ENCODE measurements at places on chromosomes 5 and 9.

DNA sequence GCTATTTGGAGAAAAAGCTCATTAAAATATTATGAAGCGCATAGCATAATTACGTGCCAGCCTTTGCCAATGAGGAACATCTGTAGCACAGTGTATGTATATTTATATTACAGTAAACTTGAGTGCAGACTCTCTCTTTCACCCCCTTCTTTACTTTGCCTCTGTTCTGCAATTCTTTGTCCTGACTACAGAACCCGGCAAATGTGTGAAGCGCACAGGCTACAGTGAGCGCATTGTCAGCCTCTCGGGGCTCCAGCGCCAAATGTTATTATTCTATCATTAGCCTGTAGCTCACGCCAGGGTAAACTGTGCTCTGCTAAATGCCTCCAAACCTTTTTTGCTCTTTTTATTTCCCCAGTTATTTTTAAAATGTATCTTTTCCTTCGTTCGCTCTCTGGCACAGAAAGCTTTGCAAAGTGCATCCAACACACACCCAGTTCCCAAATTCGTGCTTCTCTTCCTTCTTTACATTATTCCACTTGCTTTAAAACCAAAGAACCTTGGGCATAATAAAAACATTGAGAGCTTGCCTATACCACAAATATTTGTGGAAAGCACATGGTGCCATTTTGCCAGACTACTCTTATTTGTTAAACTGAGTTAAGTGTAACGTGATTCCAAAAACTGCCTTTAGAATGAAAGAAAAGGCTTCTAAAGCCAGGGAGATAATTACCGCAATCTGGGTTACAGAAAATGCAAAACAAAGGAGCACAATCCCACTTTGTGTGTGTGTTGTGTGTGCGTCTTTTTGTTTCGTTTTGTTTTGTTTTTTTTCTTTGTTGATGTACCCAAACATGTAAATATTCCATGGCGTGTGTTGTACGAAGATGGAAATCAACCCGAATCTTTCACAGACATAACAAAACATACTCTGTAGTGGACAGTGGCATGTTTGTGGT lies 164.1 kb upstream of the MPDZ start:
- DNase-seq = no peak

GRCh38 chr5:107331882-107332281 lies 338.9 kb downstream of the EFNA5 start:
- DNase-seq = peak; percentile 25

DNA sequence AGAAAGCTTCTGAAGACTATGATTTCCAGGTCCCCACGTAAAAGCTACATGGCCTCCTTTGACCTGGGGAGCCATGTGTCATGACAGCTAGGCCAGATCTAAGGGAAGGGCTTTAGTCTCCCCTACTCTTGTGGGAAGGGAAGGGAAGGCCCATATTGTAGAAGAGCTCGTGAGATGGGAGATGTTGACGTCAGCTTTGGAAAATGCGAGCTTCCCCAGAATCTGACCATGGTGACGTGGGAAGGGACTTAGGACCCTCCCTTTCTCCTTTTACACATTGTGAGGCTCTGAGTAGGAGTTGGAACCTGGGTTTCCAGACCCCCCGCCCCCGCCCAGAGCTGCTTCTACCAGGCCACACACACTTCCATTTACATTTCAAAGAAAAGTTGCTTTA lies 165.5 kb downstream of the SYK start:
- DNase-seq = no peak

DNA sequence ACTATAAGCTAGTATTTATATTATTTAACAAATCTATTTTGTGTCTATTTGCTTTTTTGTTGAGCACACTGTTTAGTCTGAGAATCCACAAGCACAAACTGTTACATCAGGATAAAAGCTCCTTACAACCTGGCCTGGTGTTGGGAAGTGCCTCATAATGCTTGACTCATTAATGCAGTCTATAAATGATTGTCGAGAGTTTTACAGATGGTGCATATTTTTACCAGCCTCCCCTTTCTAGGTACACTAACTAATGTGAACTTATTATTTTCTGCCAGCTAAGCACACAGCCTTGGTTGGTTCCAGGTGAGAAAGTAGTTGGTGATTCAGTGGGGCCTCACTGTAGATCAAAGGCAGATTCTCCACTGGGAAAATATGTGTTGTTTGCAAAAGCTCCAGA lies 151.0 kb upstream of the ADAMTS16 start:
- DNase-seq = no peak

DNA sequence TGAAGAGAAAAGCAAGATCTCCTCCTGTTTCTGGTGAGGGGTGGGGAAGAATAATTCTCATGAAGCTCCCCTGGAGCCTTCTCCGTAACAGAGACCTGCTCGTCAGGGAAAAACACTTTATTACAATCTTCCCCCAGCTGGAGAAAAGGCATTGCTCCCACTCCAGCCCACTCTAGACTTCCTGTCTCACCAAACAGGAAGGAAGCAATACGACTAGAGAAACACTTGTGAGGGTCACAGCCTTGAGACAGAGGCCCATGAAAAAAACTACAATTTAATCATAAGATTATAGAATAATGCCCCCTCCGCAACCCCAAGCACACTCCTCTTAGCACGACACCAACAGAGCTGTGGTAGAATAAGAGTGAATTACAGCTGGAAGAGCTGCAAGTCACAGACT lies 197.2 kb upstream of the S1PR3 start:
- DNase-seq = no peak

DNA sequence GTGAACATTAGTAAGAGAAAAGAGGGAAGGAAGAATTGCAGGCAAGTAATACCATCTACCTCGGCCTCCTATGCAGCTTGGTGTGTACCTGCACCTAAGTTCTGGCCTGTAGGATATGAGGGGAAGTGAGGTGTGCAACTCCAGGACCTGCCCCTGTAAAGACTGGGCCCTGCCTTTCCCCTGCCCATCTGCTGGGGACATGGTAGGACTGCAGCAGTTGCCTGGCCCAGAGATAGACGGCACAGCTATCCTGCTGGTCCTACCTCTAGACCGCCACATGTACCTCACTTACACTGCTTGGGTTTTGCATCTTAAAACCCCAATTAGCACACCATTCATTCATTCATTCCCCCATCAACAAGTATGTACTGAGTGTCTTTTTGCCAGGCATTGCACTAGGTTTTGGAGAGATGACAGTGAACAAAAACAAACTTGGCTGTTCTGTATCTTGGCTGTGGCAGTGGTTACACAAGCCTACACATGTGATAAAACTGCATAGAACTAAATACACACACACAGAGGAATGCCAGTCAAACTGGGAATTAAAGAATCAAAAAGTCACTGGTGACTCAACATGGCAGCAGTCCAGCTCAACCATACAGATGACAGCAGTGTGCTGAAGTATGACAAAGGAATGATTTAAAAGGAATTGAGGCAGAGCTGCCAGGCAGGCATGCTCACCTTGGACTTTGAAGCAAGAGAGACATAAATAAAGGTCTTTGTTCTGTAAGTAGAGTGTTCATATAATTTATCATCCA lies 23.3 kb upstream of the MGAT1 start:
- DNase-seq = peak; percentile 99

- DNase-seq = peak; percentile 97
Measured at GRCh38 chr9:6566409-6567139, 79.0 kb downstream of the GLDC start.

GRCh38 chr5:10499776-10500175 lies 58.1 kb downstream of the ROPN1L start:
- no peak for DNase-seq

DNA sequence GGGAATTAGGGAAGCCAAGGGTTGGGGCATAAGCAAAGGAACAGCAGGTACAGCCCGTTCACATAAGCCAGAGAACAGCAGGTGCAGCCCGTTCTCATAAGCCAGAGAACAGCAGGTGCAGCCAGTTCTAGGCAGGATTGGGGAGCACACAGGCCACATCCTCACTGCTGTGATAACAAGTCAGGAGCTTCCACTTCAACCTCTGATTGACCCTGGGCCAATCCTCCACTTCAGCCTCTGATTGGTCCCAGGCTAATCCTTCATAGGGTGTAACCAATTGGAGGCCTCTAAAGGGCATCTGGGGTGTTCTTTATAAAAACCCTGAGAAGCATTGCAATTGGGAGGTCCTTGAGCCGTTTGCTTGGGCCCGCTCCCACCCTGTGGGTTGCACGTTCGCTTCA lies 27.5 kb downstream of the CEL start:
- DNase-seq = no peak

DNA sequence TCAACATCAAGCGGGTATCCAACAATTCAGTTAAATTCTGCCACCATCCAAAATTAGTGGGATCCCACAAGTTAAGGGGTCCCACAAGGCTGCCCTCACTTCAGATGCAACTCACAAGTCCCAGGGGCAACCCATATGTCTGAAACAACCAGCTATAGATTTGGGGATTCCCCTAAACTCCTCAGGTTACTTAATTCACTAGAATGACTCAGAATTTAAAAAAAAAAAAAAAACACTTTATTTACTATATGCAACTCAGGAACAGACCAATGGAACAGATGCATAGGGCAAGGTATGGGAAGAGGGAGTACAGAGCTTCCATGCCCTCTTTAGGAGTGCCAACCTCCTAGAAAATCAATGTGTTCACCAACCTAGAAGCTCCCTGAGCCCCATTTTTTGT lies 15.1 kb downstream of the AUH start:
- DNase-seq = peak; percentile 33

DNA sequence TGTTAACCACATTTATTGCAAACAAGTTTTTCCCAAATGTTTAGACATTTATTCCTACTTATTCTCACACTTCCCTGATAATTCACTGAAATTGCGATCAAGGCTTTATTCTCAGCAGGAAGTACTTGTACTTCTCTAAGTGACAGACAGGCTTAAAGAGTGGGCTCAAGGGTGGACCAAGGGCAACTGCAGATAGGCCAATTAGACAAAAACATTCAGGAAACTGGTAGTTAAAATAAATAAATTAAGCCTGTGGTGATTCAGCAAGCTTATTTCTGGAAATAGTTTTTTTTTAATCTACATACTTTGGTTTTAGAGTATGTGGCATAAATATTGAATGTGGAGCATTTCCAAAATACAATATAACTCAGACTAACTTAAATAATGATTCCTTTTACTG lies 136.1 kb downstream of the UGCG start:
- DNase-seq = no peak

- no peak for DNase-seq
Measured at GRCh38 chr9:95462249-95463147, 54.3 kb downstream of the PTCH1 start.

DNA sequence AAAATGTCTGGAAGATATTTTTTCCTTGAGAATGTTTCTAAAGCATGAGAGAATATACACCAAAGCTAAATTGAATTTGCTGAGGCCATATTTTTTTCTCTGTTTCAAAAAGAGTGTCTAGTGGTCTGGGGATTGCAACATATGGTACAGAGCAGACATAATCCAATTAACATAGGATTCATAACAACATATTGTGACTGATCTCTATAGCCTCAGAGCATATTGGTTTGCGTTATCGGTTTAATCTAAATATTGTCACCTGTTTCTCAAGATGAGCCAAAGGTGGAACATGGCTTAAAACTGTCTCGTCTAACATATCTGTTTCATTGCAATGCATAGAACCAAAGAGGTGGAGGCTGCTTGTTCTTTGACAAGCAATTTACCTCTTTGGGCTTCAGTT lies 3.9 kb downstream of the PPP3R2 start:
- no peak for DNase-seq

DNA sequence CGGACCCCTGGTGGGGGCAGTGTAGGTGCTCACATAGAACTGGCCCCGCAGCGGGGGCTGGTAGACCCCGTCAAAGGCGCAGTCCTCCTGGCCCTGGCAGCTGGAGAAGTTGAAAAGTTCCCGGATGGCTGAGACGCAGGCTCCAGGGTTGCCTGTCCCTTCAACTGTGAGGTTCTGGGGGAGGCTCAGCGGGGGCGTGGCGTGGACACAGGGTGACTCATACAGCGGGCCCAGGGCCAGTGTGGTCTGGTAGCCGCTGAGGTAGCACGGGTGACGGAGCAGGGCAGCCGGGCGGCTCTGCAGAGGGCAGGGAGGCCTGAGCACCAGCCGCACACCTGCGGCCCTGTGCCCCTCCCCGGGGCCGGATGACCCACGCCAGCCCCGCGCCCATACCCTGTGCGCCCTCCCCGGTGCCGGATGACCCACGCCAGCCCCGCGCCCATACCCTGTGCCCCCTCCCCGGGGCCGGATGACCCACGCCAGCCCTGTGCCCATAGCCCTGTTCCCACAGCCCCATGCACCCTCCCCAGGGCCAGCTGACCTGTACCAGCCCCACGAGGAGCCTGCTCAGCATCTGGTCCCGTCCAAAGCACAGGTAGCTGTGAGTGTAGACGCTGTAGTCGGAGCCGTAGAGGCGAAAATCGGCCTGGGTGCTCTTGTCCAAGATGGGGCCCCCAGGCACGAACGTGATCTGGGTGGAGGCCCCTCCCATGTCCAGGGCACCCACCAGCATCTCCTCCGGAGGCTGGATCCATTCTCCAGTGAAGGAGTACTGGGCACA lies 5.0 kb downstream of the ENTPD8 start:
- peak; percentile 90 for DNase-seq

- peak; percentile 68 for DNase-seq
Measured at GRCh38 chr9:91197232-91198181, 164.2 kb downstream of the AUH start.

DNA sequence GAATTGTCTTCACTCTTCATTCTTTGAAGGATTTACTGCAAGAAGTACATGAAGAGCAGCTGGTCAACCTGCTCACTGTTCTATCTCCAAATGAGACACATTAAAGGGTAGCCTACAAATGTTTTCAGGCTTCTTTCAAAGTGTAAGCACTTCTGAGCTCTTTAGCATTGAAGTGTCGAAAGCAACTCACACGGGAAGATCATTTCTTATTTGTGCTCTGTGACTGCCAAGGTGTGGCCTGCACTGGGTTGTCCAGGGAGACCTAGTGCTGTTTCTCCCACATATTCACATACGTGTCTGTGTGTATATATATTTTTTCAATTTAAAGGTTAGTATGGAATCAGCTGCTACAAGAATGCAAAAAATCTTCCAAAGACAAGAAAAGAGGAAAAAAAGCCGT lies 37.6 kb downstream of the FXN start:
- DNase-seq = no peak

DNA sequence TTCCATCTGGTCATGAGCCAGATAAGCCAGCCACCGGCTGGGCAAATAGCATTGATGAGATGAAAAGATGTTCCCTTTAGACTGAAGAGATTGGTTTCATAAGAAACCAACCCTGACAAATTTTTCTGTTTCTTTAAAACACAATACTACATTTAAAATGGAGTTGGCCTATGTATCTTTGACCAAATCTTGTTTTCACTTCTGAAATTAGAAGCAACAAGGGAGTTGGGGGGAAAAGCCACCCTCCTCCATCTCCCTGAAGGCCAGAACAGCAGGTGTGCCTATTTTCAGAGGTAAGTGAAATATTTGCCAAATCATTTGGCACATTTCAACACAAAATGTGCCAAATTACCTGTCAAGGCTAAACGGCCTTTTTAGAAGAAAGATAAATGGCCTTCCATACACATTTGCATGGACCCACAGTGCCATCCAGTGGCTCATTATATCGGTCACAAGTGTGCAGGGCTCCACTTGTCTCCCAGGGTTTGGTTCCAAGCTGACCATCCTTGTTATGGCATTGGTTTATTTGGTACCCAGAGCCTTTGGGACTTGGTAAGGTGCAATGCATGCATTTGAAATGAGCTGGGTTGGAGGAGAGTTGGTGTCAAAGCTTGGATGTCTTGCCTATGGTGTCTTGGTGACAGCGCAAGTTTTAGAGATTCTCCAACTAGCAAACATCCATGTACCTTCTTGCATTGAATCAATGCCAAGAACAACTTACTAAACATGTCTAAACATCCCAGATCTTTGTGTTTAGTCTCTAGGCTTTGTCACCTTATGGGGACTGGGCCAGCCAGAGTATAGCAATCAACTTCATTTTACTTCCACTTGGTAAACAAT lies 372.0 kb upstream of the KIF2A start:
- peak; percentile 68 for DNase-seq

All from PC-3 (cell line).